Suppressor macrophage treated with lipopolysaccharide for 4 hours (primary cell): ENCODE measurements at places on chromosomes 13 and 19.

GRCh38 chr19:468587-469256 is 7.9 kb upstream of the SHC2 start:
- no peak for DNase-seq

- DNase-seq = no peak
Measured at GRCh38 chr13:97313551-97314260, 91.6 kb downstream of the MBNL2 start.

- no peak for DNase-seq
Measured at GRCh38 chr13:20118268-20119140, 42.3 kb downstream of the GJA3 start.

- no peak for DNase-seq
Measured at GRCh38 chr19:11606484-11606883, 9.2 kb downstream of the ZNF627 start.

DNA sequence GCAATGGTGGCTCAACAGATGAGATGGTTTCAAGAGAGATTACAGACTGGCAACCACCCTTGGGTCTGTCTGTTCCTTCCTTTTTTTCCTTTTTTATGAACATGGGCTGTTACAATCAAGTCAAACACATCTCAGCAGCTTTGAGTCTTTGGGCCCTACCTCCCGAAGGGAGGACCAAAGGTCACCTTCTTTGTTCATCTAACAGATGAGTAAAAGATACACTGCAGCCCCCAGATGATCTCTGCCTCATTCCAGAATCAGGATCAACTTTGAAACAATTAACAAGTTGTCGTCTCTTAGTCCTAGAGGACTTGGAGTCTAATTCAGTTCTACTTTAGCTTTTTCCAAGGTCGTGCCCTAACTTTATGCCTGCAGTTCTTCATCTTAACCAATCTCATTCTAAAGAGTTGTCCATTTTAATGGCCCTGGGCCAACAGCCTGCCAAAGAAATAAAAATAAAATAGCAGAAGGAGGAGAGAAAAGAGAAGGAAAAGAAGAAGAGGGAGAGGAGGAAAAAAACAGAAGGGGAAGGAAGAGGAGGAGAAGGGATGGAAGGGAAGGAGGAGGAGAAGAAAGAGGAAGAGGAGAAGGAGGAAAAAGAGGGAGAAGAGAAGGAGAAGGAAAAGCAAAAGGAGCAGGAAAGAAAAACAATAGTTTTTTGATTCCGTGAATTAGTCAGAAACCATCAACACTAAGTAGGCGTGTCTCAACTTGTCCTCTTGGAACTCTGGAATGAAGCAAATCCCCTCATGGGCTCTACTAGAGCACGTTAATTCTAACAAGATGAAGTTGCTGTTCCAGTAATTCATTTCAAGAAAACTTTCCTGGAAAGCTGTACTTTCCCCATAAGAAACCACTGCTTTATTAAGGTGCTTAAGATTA is 281.2 kb downstream of the FOXO1 start:
- no peak for DNase-seq

GRCh38 chr13:106987427-106987785 is 419.5 kb upstream of the ARGLU1 start:
- no peak for DNase-seq

GRCh38 chr19:8641908-8642547 is 11.6 kb downstream of the NFILZ start:
- peak; percentile 44 for DNase-seq
